ENCODE measurements at places on chromosomes 4 and X.

DNA sequence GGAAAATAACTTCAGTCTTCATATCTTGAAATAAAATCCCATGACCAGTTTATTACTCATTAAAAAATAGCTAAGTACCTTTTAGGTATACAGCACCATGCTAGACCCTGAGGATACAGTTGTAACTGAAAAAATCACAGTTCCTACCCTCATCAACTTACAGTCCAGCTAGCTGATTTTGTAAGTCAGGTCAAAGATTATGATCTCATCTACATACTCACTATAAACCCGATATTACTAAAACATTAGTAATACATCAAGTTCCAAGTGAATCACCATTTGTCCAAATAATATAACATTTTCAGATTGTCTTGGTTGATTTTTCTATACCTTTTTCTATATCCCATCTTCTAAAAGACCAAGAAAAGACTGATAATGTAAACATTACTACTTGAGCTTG, 333.9 kb downstream of the INPP4B start:
- DNase-seq: no peak

DNA sequence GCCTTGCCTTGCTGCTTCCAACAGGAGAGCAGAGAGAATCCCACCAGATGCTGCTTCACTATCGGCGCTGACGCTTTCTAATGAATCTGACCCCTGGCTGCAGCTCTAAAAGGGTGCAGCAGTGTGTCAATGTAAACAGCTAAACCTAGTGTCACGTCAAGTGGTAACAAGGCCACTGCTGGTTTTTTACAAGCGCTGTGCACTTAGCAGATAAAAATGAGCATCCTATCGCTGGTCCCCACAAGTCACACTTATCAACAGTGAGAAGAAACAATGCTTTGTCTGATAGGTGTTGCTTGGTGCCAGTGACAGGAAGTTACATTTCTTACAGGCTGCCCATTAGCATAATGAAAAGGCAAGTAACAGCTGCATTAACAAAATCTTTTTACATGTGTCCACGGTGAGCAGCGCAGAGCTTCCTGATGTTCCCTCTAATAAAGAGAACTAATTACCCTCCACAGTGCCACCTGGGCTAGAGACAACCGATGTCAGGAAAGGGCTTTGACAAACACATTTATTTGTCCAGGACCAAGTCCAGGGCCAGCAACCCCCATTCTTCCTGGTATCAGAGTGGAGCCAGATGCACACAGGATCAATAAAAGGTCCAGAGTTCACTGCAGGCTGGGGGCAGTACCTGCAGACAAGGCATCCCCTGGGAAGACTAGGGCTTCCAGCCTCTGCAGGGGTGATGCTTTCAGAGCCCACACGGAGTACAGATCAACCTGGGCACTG, 176.0 kb downstream of the MGST2 start:
- no peak for DNase-seq

DNA sequence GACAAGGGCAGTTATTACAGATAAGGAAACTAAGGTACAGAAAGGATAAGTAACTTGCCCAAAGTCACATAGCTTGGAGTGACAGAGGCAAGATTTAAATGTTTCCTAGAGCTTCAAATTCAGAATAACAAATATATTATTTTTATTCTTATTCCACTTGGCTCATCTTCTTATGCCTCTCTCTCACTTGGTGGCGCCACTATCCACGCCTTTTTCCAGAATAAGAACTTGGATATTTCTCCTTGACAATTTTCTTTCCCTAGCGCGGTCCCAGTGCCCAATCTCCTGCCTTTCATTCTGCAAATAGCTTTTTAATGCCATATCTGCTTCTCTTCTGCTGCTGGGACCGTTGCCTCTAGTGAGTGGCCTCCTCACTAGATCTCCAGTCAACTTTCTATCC, 78.5 kb downstream of the MSN start:
- no peak for DNase-seq

GRCh38 chrX:46918434-46918833, 6.2 kb downstream of the JADE3 start:
- no peak for DNase-seq

DNA sequence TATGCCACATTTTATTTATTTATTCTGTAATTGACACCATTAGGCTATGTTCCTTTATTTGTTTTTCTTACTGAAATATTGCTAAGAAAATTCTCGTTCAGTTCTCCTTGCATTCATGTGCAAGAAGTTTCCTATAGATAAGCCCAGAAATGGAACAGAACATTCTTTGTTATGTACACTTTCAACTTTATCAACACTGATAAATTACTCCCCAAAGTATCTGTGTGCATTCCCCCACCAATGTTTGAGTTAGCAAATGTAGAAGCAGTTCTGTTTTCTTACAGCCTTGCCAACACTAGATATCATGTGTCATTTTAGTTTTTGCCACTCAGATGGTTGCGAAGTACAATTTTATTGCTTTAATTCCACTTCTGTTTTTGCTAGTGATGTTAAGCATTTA, 166.4 kb upstream of the NPY2R start:
- no peak for DNase-seq

DNA sequence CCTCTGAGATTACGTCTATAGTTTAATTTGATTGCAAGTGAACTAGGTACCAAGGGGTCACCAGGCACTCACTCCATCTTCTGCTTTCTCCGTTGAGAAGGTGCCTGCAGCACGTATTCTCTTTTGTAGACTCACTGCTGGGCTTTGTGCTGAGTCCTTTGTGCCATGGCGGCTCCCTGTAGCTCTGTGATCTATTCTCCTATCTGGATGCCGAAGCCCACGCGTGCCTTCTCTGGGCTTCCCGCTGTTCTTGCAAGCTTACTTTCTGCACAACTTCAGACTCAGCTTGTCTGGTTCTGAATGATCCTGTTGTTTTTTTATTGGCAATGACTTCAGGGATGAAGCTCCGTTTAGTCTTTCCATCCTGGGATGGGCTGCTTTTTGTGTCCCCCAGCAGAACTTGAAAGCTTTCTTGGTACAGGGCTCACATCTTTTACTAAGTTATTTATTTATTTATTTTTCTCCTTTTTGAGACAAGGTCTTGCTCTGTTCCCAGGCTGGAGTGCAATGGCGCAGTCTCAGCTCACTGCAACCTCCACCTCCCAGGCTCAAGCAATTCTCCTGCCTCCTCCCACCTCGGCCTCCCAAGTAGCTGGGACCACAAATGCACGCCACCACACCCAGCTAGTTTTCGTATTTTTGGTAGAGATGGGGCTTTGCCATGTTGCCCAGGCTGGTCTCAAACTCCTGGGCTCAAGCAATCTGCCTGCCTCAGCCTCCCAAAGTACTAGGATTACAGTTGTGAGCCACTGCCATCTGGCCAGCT, 100.9 kb upstream of the NKX1-1 start:
- DNase-seq: no peak

GRCh38 chr4:102411408-102411807, 66.1 kb upstream of the SLC39A8 start:
- no peak for DNase-seq

GRCh38 chr4:54683616-54684346, 26.0 kb downstream of the KIT start:
- peak; percentile 56 for DNase-seq

DNA sequence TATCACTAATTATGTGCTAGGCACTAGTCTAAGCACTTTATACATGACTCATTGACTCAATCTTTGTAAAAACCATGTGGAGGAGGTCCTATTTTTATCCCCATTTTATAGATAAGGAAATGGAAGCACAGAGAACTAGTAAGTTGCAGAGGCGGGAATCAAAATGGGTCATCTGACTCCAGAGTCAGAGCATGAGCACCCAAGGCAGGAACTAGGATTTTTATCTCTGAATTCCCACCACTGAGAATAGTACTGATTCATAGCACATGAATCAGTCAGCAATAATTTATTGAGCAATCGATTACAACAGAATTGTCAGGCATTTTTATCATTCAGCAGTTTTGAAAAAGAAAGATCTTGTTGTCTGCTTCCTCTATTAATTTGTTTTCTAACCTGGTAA, 19.3 kb downstream of the SCARB2 start:
- no peak for DNase-seq

- DNase-seq: no peak
Measured at GRCh38 chrX:110341189-110342035, 17.2 kb upstream of the RTL9 start.

DNA sequence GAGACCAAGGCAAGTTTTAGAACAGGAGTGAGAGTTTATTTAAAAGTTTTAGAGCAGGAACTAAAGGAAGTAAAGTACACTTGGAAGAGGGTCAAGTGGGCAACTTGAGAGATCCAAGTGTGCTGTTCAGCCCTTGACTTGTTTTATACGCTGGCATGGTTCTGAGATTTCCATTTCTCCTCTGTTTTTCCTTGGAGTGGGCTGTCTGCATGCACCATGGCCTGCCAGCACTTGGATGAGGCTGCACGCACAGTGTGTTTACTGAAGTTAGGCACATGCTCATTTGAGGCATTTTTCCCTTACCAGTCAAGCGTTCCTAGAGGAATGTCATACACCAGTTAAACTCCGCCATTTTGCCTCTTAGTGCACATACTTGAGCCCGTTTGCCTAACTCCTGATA, 8.7 kb upstream of the ZNF674 start:
- no peak for DNase-seq

DNA sequence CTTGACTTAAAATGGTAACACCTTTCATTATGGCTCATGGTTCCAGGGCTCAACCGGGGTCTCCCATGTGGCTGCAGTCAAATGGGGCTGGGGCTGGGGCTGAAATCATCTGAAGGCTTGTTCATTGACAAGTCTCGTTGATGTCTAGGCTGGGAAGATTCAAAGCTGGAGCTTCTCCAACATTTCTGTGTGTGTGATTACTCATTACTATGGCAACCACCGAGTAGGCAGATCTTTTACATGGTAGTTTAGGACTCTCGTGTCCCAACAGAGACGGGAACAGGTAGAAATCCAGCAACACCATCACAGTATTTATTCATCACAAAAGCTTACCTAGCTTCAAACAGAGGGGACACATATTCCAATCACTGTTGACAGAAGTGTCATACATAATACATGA, 7.8 kb downstream of the YTHDC1 start:
- DNase-seq: no peak

DNA sequence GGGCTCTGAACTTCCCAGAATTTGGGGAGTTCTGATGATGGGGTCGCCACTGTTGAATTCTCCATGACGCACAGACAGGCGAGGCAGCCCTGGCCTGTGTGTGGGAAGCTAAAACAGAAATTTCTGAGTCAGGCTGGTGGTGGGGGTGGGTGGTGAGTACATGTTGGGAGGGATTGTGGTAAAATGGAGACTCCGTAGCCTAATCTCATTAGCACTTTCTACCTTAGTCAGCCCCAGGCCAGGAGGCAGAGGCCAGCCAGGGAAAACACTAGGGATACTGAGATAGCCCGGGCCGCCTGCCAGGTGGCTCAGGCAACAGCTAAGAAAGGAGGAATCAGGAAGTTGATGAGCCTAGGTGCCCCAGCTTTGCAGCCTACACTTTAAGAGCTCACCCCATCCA, 39.3 kb upstream of the NHSL2 start:
- no peak for DNase-seq

DNA sequence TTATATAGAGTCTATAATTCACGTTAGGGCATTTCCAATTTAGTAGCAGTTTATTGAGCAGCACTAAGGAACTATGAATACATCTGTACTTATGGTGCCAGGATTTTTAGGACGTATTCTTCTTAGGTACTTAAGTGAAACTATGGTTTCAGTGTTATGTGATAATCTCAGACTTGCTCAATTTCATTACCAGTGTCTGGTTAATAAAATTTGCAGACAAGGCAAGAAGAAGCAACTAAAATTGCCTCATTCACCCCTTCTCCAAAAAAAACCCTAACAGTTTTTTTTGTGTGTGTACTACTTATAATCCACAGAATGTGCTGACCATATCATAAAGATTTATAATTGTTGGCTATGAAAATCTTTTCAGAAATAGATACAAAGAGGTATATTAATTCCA, 6.0 kb upstream of the CXCL10 start:
- DNase-seq: no peak

GRCh38 chrX:22800360-22800759, 199.4 kb upstream of the DDX53 start:
- DNase-seq: no peak

DNA sequence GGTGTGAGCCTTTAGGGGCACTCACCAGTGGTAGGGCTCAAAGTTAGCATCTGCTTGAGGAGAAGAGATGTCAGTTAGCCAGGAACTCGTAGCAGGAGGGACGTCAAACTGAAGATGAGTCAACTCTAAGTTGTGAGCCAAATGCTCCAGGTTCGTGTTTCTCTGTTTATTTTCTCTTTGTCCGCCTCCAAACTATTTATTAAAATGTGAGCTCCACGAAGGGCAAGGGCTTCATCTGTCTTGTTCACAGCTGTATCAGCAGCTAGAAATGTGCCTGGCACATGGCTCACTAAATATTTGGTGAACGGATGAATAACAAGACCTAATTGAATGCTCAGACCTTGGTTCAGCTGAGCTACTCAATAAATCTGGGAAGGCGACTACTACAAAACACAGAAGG, 248.9 kb downstream of the BCOR start:
- DNase-seq: no peak

- no peak for DNase-seq
Measured at GRCh38 chr4:177947607-177948006, 505.4 kb upstream of the AGA start.

GRCh38 chrX:53321230-53321942, 40.0 kb upstream of the IQSEC2 start:
- DNase-seq: no peak

- DNase-seq: no peak
Measured at GRCh38 chr4:157607996-157608395, 387.5 kb downstream of the GRIA2 start.

DNA sequence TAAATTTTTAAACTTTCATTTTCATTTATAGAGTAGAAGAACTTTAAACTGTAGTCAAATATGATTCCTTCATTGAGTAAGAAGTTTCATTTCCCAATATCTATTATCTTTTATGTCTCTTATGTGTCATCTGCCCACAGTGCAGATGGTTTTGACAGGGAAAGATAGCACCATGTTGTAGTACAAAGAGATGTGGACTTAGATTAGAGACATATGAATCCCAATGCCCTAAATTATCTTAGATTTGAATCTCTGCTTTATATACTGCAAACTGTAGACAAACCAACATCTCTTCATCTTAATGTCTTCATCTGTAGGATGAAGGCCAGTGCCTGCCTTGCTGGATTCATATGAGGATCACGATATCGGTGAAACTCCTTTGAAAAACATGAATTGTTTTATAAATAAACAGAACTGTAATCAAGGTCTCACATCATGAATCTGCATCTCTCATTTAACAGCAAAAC, 217.5 kb downstream of the BANK1 start:
- DNase-seq: no peak

- DNase-seq: no peak
Measured at GRCh38 chr4:56142088-56142487, 193.3 kb downstream of the CEP135 start.

GRCh38 chrX:16589211-16589610, 60.7 kb upstream of the S100G start:
- DNase-seq: no peak
